ENCODE measurements at places on chromosomes 11 and 22. TPM values are rescaled to one million over a fixed set of nuclear protein-coding genes. Genes with fewer than 3 reads are reported as not detected.
A peak's percentile ranks its signal among the peaks of the same experiment; 100 is the strongest.

GRCh38 chr11:24497831-24498230 is 978 bp downstream of the LUZP2 start:
- no peak for DNase-seq

DNA sequence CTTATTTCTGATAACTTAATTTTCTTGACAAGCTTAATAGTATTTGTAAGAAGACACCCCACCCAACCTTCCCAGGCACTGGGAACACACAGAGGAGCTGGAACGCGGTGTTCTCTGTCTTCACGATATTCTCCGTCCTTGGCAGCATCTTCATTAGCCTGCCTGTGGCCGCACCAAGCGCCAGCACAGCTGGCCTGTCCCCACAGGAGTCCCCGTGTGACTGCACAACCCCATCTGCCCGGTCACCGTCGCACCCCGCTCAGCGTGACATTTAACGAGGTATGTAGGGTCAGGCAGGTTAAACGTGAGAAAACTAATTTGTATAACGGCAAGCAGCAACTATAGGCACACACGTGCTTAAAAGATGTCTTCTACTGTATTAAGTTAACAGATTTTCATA is 293.3 kb downstream of the BRD1 start:
- no peak for DNase-seq

GRCh38 chr11:118099838-118100556 is 13.2 kb upstream of the SMIM35 start:
- DNase-seq = no peak

The C11orf42 gene
- total RNA-seq = not detected

GRCh38 chr11:132112846-132113245 is 742.4 kb downstream of the NTM start:
- no peak for DNase-seq

The SCGB1D2 gene
- total RNA-seq = 642 TPM

GRCh38 chr11:133984828-133985227 is 28.1 kb upstream of the IGSF9B start:
- no peak for DNase-seq

GRCh38 chr22:41619979-41620588 is 759 bp downstream of the DESI1 start:
- peak; percentile 23 for DNase-seq

The CECR2 gene
- total RNA-seq = 2.7 TPM

GRCh38 chr11:8772571-8773519 is 90.3 kb downstream of the RPL27A start:
- DNase-seq = no peak

GRCh38 chr22:46590334-46590733 is 29.9 kb upstream of the GRAMD4 start:
- no peak for DNase-seq

The SMIM38 gene
- total RNA-seq = 1.8 TPM

GRCh38 chr11:96986516-96986915 is 596.7 kb downstream of the JRKL start:
- DNase-seq = no peak

GRCh38 chr11:94219771-94220170 is 84.6 kb upstream of the IZUMO1R start:
- no peak for DNase-seq

DNA sequence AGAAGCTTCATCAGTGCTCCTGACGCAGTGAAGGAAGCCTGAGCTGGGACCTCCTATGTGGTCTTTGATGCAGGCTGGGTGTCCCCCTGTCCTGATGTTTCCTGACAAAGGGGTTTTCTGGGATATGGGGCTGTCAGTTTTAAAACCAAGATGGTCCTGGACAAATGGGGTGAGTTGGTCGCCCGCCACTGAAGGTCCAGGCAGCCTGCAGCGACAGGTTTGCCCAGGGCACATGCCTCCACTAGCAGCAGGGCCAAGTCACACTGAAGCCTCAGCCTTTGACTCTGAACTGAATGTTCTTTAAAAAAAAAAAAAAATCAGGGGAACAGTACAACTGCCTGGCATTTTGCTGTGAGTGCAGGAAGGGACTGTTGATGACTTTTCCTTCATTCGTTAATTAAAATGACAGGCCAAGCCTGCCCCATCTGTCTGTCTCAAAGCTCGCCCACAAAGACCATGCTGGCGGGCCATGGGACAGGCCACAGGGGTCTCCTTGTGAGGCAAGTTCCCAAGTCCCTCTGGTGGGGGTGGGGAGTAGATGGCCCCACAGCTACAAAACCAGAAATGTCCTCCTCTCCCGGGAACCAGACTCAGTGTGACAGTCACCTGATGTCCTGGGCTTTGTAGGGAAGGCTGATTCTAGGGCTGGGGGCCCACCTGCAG is 274.8 kb downstream of the CTTN start:
- DNase-seq = no peak

GRCh38 chr11:94851864-94852636 is 83.9 kb downstream of the AMOTL1 start:
- DNase-seq = no peak

- no peak for DNase-seq
Observed at GRCh38 chr11:110793556-110793955, 81.3 kb upstream of the ARHGAP20 start.

The DNAJB13 gene
- not detected for total RNA-seq

- no peak for DNase-seq
Observed at GRCh38 chr11:65887723-65888162, 528 bp downstream of the FIBP start.

DNA sequence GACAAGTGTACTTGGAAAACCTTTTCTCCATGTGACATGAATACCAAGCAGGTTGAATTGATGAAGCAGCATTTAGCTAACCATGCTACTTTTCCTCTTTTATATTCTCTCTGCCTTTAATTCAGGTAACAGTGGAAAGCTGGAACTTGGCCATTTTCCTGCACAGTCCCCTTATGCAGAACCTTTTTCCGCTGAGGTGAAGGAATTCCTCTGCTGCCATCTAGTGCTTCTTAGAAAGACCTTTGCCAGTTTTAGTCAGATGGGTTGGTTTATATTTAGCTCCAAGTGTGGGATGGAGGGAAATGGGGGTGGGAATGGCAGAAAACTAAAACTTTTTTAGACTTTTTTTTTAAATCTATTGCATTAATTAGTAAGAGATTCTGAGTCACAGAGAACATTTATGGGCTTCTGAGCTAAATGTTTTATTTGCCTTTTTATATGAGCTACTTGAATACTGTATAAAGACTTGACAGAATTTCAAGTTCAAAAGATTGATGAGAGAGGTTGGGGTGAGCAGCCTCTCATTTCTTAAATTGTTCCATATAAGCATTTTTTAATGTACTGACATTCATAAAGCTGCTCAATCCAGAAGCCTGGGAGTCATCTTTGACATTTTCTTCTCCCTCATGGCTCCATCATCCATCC is 153.9 kb upstream of the ZC3H12C start:
- peak; percentile 39 for DNase-seq

DNA sequence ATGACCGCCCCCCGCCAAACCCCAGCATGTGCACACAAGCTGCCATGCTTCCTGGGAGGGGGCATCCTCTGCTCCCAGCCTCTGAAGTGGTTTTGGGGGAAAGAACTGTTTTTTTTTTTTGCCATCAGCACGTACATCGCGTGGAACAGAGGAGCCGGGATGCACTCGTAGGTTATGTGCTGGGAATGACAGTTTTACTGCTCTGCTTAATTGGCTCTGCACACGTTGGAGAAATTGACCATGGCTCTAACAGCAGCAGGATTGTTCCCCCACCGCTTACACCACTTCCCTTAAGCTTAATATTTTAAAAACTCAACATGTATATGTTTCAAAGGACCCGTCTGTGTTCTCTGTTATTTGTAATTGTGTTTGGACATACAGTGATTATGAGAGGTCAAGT is 175.2 kb downstream of the NAV2 start:
- no peak for DNase-seq

The NXPE1 gene
- not detected for total RNA-seq

GRCh38 chr11:69745201-69745600 is 29.9 kb downstream of the FGF4 start:
- no peak for DNase-seq

The FGF19 gene
- not detected for total RNA-seq

GRCh38 chr11:85627998-85628770 is at the start of gene TMEM126B:
Gene TMEM126B (plus strand): TSS chr11:85628593. CDS start chr11:85628608, 15 bp downstream.
- DNase-seq = peak; percentile 100

GRCh38 chr22:41596776-41597634 is 7.4 kb upstream of the PMM1 start:
- peak; percentile 28 for DNase-seq

The GAS2L1 gene
- 68.7 TPM for total RNA-seq

DNA sequence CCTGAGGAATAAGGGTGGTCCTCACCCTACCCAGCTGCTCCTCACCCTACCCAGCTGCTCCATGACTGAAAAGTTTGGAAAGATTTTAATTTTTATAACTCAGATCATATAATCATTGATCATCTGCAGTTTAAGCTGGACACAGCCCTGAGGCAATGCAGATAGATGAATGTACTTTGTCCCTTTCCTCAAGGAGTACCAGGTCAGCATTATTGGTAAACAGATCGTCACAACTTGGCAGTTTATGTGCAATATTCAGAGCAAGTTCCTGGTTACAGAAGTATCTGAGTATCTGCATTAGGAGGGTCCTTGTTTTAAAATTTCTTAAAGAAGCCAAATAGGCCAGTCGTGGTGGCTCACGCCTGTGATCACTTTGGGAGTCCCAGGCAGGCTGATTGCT is 3.6 kb downstream of the TNRC6B start:
- DNase-seq = no peak

DNA sequence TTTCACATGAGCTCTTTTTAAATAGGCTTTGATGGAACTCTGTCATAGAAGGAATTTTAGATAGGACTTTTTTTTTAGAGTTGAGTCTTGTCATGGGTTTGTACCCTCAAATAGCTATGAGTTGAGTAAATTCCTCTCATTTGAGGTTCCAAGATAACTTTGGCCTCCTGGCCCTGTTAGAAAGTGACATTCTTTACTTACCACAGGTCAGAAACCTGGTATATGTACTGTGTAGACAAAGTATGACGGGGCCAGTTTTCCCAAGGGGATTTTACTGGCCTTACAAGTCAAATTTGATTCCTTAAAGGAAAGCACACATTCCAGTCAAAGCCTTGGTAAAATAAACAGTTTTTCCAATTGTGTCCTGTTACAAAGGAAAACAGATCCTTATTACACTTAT is 729.3 kb upstream of the LUZP2 start:
- no peak for DNase-seq
